ENCODE measurements at places on chromosomes 13 and 19.
A peak's percentile ranks its signal among the peaks of the same experiment; 100 is the strongest.

- DNase-seq: no peak
Observed at GRCh38 chr13:25166306-25166705, 5.8 kb downstream of the AMER2 start.

GRCh38 chr13:93903909-93904308, 575.6 kb downstream of the DCT start:
- no peak for DNase-seq

- peak; percentile 91 for DNase-seq
Observed at GRCh38 chr19:13155472-13156359, 5.5 kb downstream of the IER2 start.

DNA sequence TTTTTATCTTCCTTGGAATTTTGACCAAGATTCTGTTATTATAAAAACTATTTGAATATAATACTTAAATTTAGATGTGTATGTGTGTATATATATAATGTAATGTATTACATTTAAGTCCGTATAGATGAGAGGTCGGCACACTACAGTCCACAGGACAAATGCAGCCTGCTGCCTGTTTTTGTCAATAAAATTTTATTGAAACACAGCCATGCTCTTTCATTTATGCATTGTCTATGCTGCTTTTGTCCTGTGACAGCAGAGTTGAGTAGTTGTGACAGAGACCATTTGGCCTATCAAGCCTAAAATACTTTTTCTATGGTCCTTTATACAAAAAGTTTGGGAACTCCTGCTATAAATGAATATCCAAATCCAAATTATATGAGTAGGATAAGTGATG, 69.7 kb downstream of the PCCA start:
- no peak for DNase-seq

DNA sequence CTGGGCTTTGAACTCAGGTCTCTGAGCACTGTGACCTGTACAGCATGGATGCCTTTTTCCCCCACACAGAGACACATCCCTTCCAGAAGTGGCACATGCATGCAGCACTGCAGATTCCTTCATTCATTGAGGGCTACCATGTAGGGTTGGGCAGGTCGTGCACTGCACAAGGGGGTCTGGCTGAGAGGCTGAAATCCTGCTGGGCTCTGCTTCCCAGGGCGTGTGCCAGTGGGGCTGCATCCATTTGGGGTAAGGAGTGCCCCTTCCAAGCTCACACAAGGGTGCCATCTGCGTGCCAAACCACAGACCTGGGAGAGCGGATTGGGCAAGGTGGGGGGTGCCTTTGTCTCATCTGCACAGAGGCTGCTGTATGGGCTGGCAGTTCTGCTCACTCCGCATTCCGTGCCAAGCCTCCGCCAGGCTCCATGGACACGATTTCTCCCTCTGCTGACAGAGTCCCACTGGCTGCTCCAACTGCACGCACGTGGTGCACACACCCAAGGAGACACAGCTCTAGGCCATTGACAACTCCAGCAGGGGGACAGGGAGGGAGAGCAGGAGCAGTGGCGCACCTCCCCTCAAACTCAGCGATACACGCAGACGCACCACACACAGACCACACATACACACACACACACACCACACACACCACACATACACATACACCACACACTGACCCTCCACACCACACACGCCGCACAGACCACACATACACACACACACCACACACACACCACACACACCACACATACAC, 4.5 kb upstream of the SHISA7 start:
- DNase-seq: no peak

GRCh38 chr13:34103854-34104253, 285.9 kb downstream of the RFC3 start:
- DNase-seq: no peak
